HAP-1 (cell line): ENCODE measurements at places on chromosomes 11 and 22.

DNA sequence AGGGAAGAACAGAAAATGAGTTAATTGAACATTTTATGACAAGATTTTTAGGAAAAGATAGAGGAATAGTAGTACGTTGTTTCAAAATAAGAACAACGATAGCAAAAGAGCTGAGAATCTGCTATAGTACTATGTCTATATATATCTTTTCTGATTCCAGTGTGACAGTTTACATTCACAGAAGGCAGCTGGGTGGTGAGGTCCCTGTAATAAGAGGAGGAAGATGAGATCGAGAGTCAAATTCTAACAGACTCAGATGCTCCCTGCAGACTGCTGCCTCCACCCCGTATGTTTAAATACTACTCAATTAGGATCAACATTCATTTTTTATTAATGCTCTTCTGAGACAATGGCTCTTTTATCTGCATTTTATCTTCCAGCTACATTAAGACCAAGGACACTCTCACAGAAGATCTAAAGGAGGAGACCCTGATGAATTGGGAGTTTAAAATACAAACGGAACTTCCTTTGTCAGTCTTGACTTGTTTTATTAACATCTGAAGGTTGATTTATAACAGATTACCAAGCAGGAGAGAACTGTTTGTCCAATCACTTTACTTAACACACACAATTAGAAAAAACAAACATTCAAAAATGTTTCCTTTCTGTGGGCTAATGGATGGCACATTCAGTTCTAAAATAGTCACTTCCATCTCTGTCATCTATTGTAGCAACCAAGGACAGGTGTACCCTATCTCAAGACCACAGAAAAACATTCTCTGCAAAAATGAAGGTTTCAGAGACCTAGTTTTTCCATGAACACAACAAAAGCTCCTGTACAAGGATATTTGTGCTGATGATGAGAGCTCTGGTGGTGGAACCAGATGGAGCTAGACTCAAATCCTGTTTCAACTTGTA is 240.2 kb downstream of the CADM1 start:
- no peak for DNase-seq

GRCh38 chr11:83220260-83220659 is 26.7 kb downstream of the ANKRD42 start:
- no peak for DNase-seq

GRCh38 chr11:29734287-29734686 is 282.5 kb downstream of the KCNA4 start:
- no peak for DNase-seq

DNA sequence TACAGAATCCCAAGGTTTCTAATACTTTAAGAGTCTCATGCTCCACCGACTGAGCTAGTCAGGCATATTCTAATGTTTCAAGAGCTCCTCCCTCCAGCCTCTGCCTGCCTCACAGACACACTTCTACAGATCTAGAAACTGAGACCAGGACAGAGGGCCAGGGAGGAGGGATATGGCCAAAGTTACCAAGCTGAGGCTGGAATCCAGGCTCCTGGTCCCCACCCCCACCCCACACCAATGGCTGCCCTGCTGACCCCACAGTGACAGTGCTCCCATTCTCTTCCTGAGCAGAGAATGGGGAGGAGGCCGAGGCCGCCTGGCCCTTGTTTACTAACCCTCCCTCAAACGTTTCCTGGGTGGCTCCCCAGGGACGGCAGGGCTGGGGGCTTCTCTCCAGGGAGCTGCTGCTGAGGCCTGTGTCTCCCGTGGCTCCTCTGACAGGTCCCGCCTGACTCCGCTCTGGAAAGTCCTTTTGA is 2.2 kb downstream of the PLEKHB1 start:
- DNase-seq: no peak

DNA sequence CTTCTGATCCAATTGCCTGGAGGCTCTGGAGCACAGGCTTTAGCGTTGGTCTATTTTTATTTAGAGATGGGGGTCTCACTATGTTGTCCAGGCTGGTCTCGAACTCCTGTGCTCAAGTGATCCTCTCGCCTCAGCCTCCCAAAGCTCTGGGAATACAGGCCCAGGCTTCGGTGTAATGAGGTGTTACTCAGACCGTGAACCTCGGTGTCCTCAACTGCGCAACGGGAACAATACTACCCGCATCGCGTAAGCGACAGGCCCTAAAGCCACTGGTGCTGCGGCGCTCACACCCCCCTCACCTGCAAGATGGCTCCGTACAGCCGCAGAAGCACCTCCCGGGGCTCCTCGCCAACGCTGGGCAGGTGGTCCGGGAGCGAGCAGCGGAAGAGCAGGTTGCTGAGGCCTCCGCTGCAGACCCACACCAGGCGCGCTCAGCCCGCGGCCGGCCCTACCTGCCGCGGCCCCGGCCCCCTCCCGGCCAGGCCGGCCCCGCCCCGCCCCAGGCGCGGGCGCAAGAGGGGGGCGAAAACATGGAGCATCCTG is 628 bp downstream of the CHKB start:
- DNase-seq: no peak

- no peak for DNase-seq
Measured at GRCh38 chr11:87437844-87438223, 400.1 kb downstream of the TMEM135 start.

DNA sequence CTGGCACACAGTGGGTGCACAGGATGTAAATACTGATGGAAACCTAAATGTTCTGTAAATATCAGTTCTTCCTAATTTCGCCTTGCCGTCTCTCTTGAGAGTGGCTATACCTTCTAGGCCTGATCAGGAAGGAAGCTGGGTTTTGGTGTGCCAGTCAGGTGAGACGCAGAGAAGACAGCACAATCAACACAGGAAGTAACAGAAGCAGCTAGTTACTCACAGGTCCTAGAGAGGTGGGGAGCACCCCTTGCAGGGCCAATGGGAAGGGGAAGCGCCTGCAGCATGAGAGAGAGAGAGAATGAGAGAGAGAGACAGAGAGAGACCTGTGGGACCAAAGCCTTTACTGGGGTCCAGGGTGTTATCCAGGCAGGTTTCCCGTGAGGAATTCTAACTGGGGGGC is 80.8 kb downstream of the FBLN1 start:
- DNase-seq: no peak

DNA sequence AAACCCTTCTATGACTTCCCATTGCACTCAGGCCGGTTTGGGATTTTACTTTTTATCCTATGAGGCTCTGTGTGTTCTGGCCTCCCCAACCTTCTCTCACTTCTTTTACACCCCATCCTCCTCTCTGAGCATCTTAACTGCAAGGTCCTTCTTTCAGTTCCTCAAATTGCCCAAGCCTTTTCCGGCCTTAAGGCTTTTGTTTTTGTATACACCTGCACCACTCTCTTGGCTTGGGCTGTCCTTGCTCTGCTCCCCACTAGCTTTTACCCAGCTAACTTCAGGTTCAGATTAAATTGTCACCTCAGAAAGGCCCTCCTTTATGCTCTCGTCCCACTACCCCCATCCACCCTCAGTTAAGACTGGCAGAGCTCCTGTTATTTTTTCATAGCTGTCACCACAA is 55.5 kb downstream of the FAM83F start:
- DNase-seq: no peak

- DNase-seq: no peak
Measured at GRCh38 chr11:134719397-134719796, 307.4 kb upstream of the B3GAT1 start.

DNA sequence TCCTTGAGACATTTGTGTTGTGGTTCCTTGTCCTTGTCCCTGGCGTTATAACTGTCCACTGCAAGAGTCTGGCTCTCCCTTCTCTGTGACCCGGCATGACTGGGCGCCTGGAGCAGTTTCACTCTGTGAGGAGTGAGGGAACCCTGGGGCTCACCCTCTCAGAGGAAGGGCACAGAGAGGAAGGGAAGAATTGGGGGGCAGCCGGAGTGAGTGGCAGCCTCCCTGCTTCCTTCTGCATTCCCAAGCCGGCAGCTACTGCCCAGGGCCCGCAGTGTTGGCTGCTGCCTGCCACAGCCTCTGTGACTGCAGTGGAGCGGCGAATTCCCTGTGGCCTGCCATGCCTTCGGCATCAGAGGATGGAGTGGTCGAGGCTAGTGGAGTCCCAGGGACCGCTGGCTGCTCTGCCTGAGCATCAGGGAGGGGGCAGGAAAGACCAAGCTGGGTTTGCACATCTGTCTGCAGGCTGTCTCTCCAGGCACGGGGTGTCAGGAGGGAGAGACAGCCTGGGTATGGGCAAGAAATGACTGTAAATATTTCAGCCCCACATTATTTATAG is 23.0 kb downstream of the MYBPC3 start:
- no peak for DNase-seq

GRCh38 chr11:128813729-128814128 is 53.4 kb downstream of the KCNJ1 start:
- DNase-seq: no peak

DNA sequence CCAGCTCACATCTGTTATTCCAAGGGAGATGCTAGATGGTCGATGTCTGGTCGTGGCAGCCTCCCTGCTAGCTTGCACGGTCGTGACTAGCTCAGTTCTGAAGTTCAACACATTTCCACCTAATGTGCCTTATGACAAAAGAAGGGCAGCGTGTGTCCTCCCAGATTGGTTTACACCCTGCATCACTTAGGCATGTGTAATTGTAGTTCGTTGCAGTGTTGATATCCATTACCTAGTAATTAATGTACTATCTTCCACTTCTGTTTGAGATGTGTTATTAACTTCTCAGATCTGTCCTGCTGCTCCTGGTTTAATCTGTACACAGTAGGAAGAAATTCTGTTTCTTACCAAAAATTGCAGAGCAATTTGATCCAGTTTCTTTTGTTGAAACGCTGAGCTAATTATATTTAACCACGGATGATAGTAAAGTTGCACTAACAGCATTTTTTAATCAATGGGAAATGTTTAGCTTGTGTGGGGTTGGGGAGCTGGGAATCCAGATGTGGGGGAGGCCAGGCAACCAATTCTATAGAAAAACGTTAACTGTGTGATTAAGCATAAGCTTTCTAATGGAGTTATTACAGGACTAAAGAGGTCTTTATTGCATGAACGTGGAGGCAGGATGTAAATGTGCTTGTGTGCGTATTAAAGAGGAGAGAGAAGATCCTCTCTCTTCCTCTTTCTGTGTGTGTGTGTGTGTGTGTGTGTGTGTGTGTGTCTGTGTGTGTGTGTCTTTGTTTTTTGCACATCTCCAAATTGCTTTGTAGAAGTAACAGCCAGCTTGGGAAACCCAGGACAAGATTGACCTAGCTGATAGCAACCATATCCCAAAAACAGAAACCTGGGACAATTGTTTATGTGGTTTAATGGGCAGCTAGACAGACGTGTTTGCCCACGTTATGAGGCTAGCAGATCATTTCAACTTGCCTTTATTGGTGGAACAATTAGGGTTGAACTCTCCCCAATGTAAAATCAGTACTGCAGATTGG is 145.7 kb upstream of the TTC12 start:
- DNase-seq: no peak

DNA sequence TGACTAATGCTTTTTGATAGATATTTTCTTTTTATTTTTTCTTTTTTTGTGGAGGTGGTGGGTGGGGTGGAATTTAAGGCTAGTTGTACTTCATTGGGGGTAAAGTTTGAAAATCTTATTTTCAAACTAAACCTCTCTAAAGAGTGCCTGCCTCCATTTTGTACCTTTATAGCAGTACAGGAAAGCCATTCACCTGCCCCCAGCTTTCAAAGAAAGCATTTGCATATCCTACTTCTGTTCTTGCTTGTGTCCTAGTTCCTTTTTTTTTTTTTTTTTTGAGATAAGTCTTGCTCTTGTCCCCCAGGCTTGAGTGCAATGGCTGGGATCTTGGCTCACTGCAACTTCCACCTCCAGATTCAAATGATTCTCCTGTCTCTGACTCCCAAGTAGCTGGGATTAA is 766.2 kb upstream of the LRRC4C start:
- no peak for DNase-seq

DNA sequence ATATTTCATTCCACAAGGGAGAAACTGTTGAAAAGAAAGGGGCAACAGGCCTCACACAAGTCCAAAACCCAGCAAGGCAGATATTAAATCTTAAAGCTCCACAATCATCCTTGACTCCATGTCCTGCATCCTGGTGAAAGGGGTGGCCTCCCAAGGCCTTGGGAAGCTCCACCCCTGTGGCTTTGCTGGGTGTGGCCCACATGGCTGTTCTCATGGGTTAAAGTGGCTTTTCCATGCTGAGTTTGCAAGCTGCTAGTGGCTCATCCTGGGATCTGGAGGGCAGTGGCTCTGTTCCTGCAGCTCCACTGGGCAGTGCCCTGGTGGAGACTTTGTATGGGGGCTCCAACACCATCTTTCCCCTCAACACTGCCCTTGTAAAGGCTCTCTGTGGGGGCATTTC is 106.4 kb downstream of the CTNND1 start:
- no peak for DNase-seq

DNA sequence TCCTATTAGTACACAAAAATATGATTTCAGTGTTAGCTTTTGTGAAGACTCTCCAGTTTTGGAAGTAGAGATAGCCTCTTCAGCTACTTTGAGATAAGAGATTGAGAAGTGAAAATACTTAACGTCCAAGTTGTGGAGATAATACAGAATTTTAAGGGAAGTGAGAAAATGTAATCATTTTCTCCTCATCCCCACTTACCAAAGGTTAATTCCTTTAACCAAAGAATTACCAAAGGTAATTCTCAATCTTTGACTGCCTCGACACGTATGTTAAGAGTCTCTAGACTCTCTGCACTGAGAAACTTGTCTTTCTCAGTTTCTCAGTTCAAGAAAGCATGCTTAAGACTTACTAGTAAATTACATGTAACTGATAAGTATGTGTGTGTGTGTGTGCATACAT is 15.3 kb downstream of the C11orf54 start:
- DNase-seq: no peak

- peak; percentile 94 for DNase-seq
Measured at GRCh38 chr22:26751217-26751616, 93.8 kb downstream of the MIAT start.

- no peak for DNase-seq
Measured at GRCh38 chr11:79956061-79956460, 515.2 kb upstream of the TENM4 start.
